ENCODE measurements at places on chromosomes 12 and 14.

DNA sequence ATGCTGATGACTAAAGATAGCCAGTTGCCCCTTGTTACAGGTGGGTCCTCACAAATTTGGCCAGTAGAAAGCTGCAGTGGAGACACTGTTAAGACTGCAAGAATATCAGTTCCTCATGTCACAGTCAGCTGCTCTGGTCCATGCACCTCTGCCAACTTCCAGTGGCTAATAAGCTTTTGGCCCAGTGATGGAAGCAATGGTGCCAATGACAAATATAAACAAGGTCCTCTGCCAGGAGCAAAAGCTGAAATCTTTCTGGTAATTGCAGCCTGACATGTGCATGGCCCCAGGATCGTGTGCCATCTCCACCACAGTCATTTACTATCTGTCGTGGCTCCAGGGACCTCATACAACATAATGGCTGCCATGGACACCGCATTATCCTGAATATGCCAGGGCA, 85.4 kb upstream of the TMEM260 start:
- H3K36me3 ChIP-seq = no peaks in the 10 kb centered on the region
- no peaks in the 10 kb centered on the region for H3K4me1 ChIP-seq
- H3K27ac ChIP-seq = no peak overlapping the region
- no peak for DNase-seq

DNA sequence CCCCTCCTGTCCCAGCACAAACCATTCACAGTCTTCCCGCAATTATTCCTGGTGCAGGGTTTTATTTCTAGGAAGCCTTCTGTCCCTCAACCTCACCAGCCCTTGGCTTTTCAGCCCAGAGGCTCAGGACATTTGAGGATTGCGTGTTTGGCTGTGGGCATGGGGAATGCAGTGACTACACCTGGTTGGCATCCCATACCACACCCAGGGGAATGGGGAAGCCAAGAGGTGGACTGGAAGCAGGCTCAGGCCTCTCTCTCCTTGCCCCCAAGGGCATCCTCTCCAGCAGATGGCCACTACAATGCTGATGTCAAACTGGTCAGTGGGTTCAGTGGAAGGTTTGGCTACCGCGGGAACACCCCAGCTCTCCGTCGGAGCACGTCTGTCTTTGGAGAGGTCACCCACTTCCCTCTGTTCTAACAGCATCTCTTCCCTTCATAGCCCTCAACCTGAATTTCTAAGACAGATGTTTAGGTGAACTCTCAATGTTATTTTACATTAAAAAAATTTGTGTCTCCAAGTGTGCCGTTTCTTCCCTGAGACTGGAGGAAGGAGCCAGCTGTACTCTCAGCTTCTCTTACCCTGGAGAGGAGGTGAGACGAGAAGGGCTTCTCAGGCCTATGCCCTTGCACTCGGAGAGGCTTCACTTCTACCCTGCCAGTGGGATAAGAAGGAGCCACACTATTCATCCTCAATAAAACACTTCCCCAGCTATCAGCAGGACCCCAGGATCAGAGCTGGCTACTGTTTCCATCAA, 35.5 kb downstream of the DCAF4 start:
- no peak overlapping the region for H3K27ac ChIP-seq
- H3K4me1 ChIP-seq = no peaks in the 10 kb centered on the region
- no peak overlapping the region for H3K4me3 ChIP-seq
- H3K27me3 ChIP-seq = no peaks in the 10 kb centered on the region

- DNase-seq = no peak
- no peak overlapping the region for H3K4me3 ChIP-seq
- H3K27me3 ChIP-seq = no peaks in the 10 kb centered on the region
- no peaks in the 10 kb centered on the region for H3K36me3 ChIP-seq
Observed at GRCh38 chr14:102063808-102064429, 22.9 kb downstream of the HSP90AA1 start.

DNA sequence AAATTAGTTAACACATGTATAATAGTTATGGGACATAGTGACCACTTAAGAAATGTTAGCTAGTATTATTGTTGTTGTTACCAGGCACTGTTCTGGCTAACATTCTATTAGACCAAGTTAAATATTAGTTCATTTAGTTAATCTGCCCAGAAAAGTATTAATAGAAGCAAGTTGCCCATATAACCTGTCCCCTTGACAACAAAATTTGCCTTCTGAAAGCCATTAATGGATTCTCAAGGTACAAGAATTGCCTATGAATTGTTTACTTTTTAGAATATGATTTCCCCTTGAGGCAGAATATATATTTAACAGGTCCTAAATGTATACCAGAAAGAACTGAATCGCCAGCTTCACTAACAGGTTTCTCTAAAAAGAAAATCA, 167.3 kb upstream of the TMCC3 start:
- no peaks in the 10 kb centered on the region for H3K36me3 ChIP-seq
- H3K27ac ChIP-seq = no peak overlapping the region
- no peaks in the 10 kb centered on the region for H3K27me3 ChIP-seq
- H3K4me1 ChIP-seq = peaks cover 5% of the 10 kb centered on the region

GRCh38 chr12:118237908-118238307, 102.0 kb downstream of the PEBP1 start:
- H3K27me3 ChIP-seq = no peaks in the 10 kb centered on the region
- no peak overlapping the region for H3K4me3 ChIP-seq
- no peaks in the 10 kb centered on the region for H3K36me3 ChIP-seq
- no peaks in the 10 kb centered on the region for H3K4me1 ChIP-seq

DNA sequence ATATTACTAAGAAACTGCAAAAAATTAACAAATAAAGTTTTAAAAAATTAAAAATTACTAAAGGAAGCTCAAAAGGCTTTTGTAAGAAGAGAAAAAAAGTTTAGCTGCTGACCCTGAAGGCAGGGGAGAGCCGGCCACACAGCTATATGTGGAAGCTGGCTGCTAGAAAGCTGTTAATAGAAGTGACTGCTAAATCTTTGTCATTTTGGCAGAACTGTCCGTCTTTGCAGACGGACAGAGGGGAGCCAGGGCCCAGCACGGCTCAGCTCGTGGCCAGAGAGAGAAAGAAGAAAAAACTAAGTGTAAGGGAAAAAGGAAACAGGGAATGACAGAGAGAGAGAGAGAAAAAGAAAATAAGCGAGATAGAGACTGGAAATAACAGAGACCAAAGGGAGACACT, 27.9 kb downstream of the PRMT8 start:
- no peaks in the 10 kb centered on the region for H3K36me3 ChIP-seq
- H3K4me1 ChIP-seq = no peaks in the 10 kb centered on the region
- no peak overlapping the region for H3K4me3 ChIP-seq
- H3K27ac ChIP-seq = no peak overlapping the region
- DNase-seq = no peak
- peaks cover 2% of the 10 kb centered on the region for H3K27me3 ChIP-seq

GRCh38 chr12:110249716-110250225, 31.3 kb upstream of the ATP2A2 start:
- H3K36me3 ChIP-seq = no peaks in the 10 kb centered on the region
- DNase-seq = no peak
- H3K4me3 ChIP-seq = no peak overlapping the region
- no peak overlapping the region for H3K27ac ChIP-seq
- no peaks in the 10 kb centered on the region for H3K27me3 ChIP-seq

DNA sequence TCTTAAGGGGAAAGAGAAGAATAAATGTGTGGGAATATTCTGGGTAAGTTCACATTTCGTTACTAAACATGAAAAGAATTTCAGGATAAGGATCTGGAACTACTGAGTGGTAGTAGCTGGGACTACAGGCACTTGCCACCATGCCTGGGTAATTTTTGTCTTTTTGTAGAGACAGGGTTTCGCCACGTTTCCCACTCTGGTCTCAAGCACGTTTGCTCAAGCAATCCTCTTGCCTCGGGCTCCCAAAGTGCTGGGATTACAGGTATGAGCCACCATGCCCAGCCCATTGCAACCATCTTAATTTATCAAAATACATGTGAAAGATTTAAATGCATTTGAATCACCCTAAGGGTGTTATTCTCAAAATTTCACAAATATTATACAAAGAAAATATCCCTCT, 26.4 kb downstream of the ITPR2 start:
- H3K4me3 ChIP-seq = no peak overlapping the region
- H3K27ac ChIP-seq = no peak overlapping the region
- H3K4me1 ChIP-seq = peaks cover 5% of the 10 kb centered on the region
- H3K36me3 ChIP-seq = no peaks in the 10 kb centered on the region

DNA sequence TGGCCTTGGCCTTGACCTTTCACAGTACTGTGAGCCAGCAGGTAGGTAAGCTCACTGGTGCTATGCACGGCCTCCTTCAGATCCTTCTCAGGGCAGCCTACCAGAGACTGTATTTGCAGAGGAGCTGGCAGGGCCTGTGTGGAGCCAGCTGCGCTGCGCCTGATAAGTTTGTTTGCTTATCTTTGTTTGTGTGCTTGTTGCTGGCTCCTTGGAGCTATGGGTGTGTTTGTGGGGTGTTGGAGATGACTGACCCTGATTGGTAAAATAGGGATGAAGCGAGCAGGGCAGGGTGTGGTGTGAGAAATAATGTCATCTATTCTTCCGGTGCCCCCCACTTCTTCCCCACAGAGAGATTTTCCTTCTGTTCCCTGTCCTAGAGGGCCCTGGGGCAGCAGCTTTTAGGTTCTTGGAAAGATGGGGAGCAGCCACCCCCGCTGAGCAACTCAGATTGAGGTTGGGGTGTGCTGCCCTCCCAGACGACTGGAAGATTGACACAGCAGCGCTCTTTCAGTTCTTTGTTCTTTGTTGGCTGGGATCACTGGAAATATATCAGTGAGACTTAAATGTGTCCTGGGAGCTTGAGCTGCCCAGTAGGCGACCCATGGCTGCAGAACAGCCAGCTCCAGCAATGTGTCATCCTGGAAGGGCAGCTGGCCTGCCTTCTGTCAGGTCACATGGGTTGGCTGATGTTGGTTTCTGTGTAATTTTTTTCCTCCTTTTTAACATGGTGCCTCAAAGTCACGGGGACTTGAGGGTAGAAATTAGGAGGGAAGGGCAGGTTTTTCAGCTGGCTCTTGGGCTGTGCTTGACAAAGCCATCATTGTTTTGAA, 19.6 kb downstream of the MLXIP start:
- H3K36me3 ChIP-seq = no peaks in the 10 kb centered on the region
- peak; percentile 81 for DNase-seq
- H3K4me3 ChIP-seq = no peak overlapping the region
- no peak overlapping the region for H3K27ac ChIP-seq
- H3K27me3 ChIP-seq = no peaks in the 10 kb centered on the region
- H3K4me1 ChIP-seq = peaks cover 12% of the 10 kb centered on the region

DNA sequence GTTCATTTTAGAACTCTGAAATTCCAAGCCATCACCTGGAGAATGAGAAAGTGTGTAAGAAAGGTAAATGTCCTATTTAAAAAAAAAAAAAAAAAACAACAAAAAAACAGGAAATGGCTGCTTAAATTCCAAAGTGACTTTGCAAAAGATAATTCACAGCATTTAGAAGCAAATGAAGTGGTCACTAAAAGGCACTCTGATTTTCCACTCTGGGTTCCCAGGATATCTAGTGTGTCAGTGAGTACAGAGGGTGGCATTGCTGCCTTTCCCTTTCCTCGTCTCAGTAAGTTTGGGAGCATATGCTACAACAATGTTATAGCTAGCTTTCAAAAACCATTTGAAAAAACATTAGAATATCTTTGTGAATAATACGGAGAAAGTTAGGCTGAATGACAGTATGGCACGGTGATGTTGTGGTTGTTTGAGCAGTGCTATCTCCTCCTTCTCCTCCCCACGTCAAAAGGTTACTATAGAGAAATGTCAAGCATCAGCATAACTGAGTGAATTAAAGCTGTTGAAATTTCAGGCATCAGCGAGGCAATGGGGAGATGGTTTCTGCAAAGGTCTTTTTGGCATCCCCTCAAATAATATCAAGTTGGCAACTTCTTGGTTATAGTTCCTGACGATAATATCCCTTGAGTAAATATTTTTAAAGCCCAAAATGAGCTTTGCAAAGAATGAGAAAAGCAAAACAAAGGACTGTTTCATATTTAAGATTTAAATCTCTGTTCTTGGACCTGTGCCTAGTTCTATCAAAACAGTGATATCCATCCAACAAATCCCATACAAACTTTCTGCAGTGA, 164.5 kb upstream of the E2F7 start:
- no peaks in the 10 kb centered on the region for H3K36me3 ChIP-seq
- no peak for DNase-seq
- H3K27me3 ChIP-seq = no peaks in the 10 kb centered on the region
- H3K27ac ChIP-seq = no peak overlapping the region

GRCh38 chr12:1846421-1847405, 26.3 kb downstream of the LRTM2 start:
- no peak for DNase-seq
- no peaks in the 10 kb centered on the region for H3K36me3 ChIP-seq
- H3K27ac ChIP-seq = no peak overlapping the region
- no peak overlapping the region for H3K4me3 ChIP-seq
- no peaks in the 10 kb centered on the region for H3K4me1 ChIP-seq
- H3K27me3 ChIP-seq = no peaks in the 10 kb centered on the region

GRCh38 chr14:93090826-93091555, 24.7 kb downstream of the ITPK1 start:
- H3K4me3 ChIP-seq = no peak overlapping the region
- no peaks in the 10 kb centered on the region for H3K27me3 ChIP-seq
- H3K36me3 ChIP-seq = no peaks in the 10 kb centered on the region
- no peak overlapping the region for H3K27ac ChIP-seq

DNA sequence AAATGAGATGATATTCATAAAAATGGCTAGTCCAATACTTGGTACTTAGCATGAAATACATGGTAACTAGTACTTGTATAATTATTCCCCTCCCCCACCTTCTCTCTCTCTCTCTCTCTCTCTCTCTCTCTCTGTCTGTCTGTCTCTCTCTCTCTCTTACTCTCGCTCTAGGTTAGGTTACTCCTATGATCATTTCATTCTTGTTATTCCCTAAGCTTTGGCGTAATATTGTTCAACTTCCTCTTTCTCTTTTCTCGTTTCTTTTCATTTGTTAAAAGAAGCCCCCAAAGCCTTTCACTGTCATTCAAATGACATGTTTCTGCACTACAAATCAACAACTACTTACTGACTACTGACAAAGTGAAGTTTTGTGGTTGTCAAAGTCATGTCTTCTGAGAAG, 89.8 kb downstream of the GRIP1 start:
- H3K4me1 ChIP-seq = no peaks in the 10 kb centered on the region
- H3K27me3 ChIP-seq = no peaks in the 10 kb centered on the region
- H3K4me3 ChIP-seq = no peak overlapping the region
- H3K27ac ChIP-seq = no peak overlapping the region

- DNase-seq = no peak
- H3K36me3 ChIP-seq = no peaks in the 10 kb centered on the region
- H3K4me1 ChIP-seq = peaks cover under 1% of the 10 kb centered on the region
- no peaks in the 10 kb centered on the region for H3K27me3 ChIP-seq
- no peak overlapping the region for H3K4me3 ChIP-seq
Observed at GRCh38 chr12:67702136-67702535, 53.6 kb downstream of the DYRK2 start.

- no peak for DNase-seq
- no peaks in the 10 kb centered on the region for H3K36me3 ChIP-seq
- H3K4me3 ChIP-seq = no peak overlapping the region
Observed at GRCh38 chr14:35416108-35416750, 11.7 kb upstream of the NFKBIA start.

- H3K27me3 ChIP-seq = no peaks in the 10 kb centered on the region
- H3K36me3 ChIP-seq = no peaks in the 10 kb centered on the region
- no peak overlapping the region for H3K27ac ChIP-seq
- no peaks in the 10 kb centered on the region for H3K4me1 ChIP-seq
- DNase-seq = no peak
Observed at GRCh38 chr12:18462442-18462841, 201.1 kb downstream of the PIK3C2G start.
